ENCODE measurements at places on chromosomes 11 and 22.

GRCh38 chr22:38940811-38941384, 16.5 kb upstream of the APOBEC3A start:
- DNase-seq, result no peak

GRCh38 chr11:94129512-94130297, 1.1 kb downstream of the PANX1 start:
- DNase-seq, result no peak

- DNase-seq, result no peak
Measured at GRCh38 chr11:124841201-124841600, 24.0 kb upstream of the ROBO3 start.

DNA sequence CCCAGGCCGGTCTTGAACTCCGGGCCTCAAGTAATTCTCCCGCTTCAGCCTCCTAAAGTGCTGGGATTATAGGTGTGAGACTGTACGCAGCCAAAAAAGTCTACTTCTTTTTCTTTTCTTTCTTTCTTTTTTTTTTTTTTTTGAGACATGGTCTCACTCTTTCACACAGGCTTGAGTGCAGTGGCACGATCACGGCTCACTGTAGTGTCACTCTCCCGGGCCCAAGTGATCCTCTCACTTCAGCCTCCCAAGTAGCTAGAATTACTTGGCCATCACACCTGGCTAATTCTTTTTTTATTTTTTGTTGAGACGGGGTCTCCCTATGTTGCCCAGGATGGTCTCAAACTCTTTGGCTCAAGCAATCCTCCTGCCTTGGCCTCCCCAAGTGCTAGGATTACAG, 3.6 kb upstream of the UBE2L3 start:
- no peak for DNase-seq

DNA sequence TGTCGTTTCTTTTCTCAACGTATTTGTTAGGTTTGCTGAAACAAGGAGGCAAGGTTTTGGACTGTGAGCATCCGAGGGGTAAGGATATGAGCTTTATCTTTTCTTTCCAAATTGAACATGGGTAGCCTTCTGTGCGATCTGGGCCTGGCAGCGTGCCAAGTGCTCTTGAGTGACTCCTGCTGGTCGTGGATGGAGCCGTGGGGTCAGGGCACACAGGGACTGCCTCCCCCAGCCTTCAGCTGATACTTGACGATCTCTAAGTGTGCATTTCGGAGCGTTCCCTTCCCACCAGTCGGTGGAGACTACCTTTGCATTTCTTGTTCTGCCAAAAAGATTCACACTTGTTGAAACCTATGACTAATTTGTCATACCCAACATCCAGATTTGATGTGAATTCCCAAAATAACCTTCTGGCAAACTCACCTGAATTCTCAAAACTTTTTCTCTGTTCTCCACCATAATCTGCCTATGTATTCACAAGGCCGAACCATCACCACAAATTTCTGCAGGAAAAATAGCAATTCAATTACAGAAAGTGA, 40.1 kb upstream of the CLMP start:
- DNase-seq, result no peak

- no peak for DNase-seq
Measured at GRCh38 chr11:12251666-12252560, 125.5 kb upstream of the PARVA start.
